ENCODE measurements at places on chromosomes 3 and 15.

DNA sequence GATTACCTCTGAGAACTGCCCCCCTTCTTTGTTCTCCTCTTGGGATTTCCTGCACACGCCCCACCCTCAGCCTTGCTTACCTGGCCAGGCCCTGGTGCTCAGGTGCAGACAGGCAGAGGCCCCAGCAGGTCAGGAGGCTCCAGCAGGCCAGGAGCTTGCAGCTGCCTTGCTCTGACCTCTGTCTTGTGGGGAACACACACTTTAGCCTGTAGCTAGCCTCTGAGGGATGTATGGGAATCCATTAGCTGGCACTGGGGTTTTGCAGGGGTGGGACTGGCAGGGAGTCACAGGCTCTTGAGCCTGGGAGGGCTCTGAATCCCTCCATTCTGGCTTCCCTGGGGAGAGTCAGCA, 2.7 kb downstream of the SMAD6 start:
- DNase-seq: no peak

DNA sequence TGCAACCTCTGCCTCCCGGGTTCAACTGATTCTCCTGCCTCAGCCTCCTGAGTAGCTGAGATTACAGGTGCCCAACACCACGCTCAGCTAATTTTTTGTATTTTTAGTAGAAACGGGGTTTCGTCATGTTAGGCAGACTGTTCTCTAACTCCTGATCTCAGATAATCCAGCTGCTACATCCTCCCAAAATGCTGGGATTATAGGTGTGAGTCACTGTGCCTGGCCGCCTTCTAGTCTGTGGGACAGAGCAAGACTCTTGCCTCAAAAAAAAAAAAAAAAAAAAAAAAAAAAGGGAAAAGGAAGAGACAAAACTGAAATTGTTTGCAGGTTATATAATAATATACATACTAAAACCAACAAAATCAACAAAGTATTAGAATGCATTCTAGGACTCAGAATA, 215.2 kb downstream of the PCCB start:
- no peak for DNase-seq

DNA sequence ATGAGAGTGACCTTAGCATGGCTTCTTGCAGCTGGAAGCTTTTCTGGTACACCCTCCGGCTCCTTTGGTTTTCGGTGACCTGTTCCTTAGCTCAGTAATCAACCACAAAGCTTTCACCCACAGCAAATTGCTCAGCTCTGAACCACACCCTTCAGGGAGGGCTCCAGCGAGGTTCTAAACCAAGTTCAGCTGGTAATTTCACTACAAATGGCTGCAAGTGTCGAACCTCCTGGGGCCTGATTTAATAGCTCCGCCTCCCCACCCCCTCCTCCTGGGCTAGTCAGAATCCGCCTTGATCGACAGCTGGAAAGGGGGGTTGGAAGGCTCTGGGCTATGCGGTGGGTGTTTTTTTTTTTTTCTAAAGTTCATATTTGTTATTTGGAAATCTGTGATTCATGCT, 150.9 kb upstream of the MCTP2 start:
- DNase-seq: no peak

GRCh38 chr3:147713234-147714133, 304.3 kb downstream of the ZIC1 start:
- DNase-seq: no peak

- no peak for DNase-seq
Observed at GRCh38 chr3:145058483-145058882, 1086.9 kb downstream of the DIPK2A start.

- DNase-seq: no peak
Observed at GRCh38 chr3:126960604-126960995, 22.3 kb upstream of the PLXNA1 start.

- no peak for DNase-seq
Observed at GRCh38 chr3:192022412-192022811, 561.4 kb downstream of the PYDC2 start.
